ENCODE measurements at places on chromosomes 3 and 15.

DNA sequence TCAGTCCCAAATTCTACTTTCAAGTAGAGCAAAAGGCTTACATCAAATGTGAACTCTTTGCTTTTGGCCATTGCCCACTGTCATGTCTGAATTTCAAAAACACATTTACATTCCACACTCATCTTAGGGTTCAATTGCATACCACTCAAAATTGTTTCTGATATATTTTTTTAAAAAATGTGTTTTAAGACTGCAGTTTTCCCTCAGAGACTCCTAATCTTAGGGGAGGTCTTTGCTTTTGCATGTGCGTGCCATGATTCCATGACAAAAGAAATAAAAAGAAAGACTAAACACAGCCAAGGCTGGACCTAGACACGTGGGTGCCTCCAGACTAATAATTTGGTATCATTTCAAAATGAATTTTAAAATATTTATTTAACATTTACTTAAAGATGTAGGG lies 396.8 kb upstream of the RASGRP1 start:
- DNase-seq, result no peak

GRCh38 chr3:152583963-152584362 lies 251.0 kb upstream of the P2RY1 start:
- DNase-seq, result no peak

- DNase-seq, result no peak
Measured at GRCh38 chr3:34929036-34929435, 710.3 kb upstream of the ARPP21 start.

- DNase-seq, result peak; percentile 29
Measured at GRCh38 chr15:55334997-55335396, 16.0 kb downstream of the PIGB start.

DNA sequence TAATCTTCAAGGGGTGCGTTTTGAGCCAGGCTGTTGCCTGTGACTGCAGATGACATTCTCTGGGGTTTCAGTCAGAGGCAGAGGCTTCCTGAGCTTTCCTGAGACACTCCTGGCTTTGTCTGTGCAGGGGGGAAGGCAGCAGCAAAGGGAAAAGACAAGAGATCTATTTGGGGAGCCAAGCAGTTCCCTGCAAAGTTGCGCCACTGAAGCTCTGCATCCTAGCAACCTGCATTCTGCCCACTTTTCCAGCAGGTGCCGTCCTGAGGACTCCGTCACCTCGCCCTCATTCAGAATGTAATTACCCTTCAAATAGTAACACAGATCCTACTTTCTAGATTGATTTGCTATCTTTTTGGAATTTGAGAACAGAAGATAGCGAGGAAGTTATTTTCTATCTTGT lies 1.9 kb upstream of the TMEM158 start:
- no peak for DNase-seq

DNA sequence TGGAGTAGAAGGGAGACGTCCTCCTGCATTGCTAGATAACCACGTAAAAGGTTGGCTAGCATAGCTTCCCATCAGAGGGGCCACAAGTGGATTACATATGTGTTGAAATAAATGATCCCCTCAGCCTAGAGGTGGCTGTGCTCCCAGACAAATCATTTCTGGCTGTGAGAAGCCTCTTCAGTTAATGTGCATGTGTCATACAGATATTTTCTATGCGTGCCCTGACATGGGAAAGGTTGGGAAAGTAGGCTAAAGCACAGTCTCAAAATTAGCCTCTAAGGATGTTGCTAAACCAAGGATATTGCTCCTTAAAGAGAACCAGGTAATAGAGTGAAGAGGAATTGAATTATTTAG lies 17.8 kb downstream of the USP3 start:
- DNase-seq, result no peak

GRCh38 chr3:174335324-174335723 lies 523.8 kb upstream of the NAALADL2 start:
- no peak for DNase-seq

GRCh38 chr3:53181024-53181371 lies 20.0 kb downstream of the PRKCD start:
- no peak for DNase-seq

DNA sequence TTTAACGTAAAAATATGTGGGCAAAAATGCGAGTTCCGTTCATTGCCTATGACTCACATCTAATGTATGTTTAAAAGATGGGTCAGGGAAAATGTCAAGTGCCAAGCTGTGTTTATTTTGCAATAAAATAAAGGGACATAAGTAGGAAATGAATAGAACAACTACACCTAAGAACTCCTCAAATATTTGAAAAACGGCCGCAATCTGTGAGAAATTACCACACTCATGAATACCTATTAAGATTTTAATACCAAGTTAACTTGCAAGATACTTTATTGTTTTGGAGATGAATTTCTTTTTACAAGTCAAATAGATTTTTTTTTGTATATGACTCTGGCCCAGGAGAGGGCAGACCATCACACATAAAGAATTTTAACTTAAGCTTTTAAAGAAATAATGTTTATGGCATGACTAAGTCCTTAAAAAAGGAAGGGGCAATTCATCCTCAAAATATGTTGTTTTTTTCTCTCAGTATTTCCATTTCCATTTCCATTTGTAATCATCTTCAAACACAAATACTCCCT lies 152.7 kb downstream of the SUCNR1 start:
- peak; percentile 36 for DNase-seq

GRCh38 chr15:71325481-71325880 lies 210.2 kb downstream of the THSD4 start:
- DNase-seq, result no peak

GRCh38 chr15:100862162-100862561 lies 17.5 kb upstream of the ALDH1A3 start:
- DNase-seq, result no peak

- DNase-seq, result no peak
Measured at GRCh38 chr3:101865751-101866509, 16.6 kb downstream of the NFKBIZ start.

GRCh38 chr3:106208251-106208650 lies 339.4 kb upstream of the CBLB start:
- DNase-seq, result no peak

GRCh38 chr3:63067999-63068645 lies 192.9 kb upstream of the CADPS start:
- no peak for DNase-seq

GRCh38 chr3:55165278-55165677 lies 237.4 kb upstream of the LRTM1 start:
- no peak for DNase-seq

GRCh38 chr3:10882851-10883250 lies 66.8 kb downstream of the SLC6A11 start:
- DNase-seq, result no peak

Data from CD14-positive monocyte (primary cell).